Tibial nerve (tissue), 4 donors: ENCODE measurements at places on chromosomes 12 and 14. TPM values are rescaled to one million over a fixed set of nuclear protein-coding genes. Genes with fewer than 3 reads are reported as not detected.
A peak's percentile ranks its signal among the peaks of the same experiment; 100 is the strongest.

Gene ERP27
- total RNA-seq = not detected

Gene CLEC4D
- 3.6 TPM for total RNA-seq

Gene KCNC2
- total RNA-seq = 0.30 TPM

- H3K27ac ChIP-seq = no peak overlapping the region
- H3K4me3 ChIP-seq = no peak overlapping the region
- DNase-seq = no peak
- H3K27me3 ChIP-seq = no peaks in the 10 kb centered on the region
- no peaks in the 10 kb centered on the region for H3K36me3 ChIP-seq
- H3K4me1 ChIP-seq = no peaks in the 10 kb centered on the region
Measured at GRCh38 chr12:11623382-11623781, 26.1 kb upstream of the ETV6 start.

GRCh38 chr12:13340149-13340548 lies 143.6 kb downstream of the EMP1 start:
- no peaks in the 10 kb centered on the region for H3K36me3 ChIP-seq
- no peaks in the 10 kb centered on the region for H3K27me3 ChIP-seq
- no peak overlapping the region for H3K27ac ChIP-seq
- H3K4me1 ChIP-seq = no peaks in the 10 kb centered on the region
- DNase-seq = no peak

DNA sequence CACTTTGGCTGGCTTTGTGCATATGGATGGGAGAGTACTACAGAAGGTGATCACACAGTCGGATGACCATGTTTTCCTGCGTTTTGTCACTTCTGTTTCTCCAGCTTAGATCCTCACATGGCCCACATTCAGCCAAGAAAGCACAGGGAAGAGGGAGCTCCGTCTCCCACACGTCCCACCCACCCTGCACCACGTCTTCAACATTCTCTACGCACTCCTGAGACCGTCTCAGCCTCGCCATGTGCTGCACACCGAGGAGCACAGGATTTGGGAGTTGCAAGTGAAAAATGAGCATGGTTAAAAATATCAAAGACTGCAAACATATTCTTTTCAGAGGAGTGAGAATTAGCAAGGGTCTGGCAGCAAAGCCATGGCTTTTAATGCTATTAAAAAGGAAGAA lies 122.2 kb downstream of the APAF1 start:
- peaks cover 2% of the 10 kb centered on the region for H3K36me3 ChIP-seq
- H3K27ac ChIP-seq = no peak overlapping the region
- H3K4me3 ChIP-seq = no peak overlapping the region
- H3K27me3 ChIP-seq = no peaks in the 10 kb centered on the region

GRCh38 chr12:113464852-113465719 lies 6.6 kb downstream of the LHX5 start:
- no peaks in the 10 kb centered on the region for H3K27me3 ChIP-seq
- H3K4me3 ChIP-seq = peak overlapping the region; percentile 25
- peaks cover 26% of the 10 kb centered on the region for H3K4me1 ChIP-seq

DNA sequence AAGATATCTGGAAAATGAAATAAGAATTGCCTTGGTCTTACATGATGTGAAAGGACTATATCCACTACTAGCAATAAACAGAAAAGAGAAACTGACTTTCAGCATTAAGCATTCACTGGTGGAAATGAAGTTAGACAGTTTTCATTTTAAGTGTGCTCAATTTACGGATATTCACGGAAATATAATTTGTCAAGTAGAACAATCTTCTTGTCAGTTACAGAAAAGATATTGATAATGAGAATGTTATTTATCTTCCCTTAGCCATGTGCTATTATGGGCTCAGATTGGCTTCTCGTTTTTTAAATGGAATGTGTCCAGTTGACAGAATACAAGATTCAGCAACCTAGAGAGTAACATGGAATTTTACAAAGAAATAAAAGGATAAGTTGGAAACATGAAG lies 118.6 kb upstream of the SLCO1C1 start:
- H3K27me3 ChIP-seq = no peaks in the 10 kb centered on the region
- DNase-seq = no peak
- H3K27ac ChIP-seq = no peak overlapping the region
- no peaks in the 10 kb centered on the region for H3K36me3 ChIP-seq
- no peaks in the 10 kb centered on the region for H3K4me1 ChIP-seq
- H3K4me3 ChIP-seq = no peak overlapping the region

DNA sequence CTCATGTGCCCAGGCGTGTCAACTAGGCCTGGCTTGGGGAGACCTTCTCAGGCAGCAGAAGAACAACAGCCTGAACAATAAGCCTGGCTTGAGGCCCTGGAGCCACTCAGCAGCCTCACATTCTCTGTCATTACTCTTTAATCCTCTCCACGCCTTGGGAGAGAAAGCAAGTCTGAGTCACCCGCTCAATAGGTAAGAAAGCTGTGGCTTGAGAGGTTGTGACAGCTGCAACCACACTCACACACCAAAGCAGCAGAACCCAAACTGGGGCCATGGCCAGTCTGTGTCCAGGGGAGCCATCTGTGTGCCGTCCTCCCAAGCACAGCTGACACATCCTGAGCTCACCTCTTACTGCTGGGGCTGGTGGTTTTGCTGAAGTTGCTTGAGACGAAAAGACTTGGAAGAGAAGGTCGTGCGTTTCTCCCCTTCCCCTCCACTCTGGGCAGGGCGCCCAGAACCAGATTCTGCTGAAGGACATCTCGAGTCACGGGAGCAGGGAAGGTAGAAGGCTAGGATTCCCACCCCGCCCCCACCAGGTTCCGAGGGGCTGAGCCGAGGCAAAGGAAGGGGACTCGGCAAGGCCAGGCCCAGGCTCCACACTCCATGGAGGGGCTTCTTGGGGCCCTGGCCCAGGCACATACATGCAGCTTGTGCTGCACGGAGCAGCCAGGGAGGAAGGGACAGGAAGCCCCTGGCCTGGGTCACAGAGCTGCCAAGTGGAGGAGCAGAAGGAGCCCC lies 5.5 kb downstream of the TMEM63C start:
- H3K4me3 ChIP-seq = no peak overlapping the region
- H3K4me1 ChIP-seq = peaks cover under 1% of the 10 kb centered on the region
- no peaks in the 10 kb centered on the region for H3K36me3 ChIP-seq
- no peak for DNase-seq
- no peak overlapping the region for H3K27ac ChIP-seq

GRCh38 chr12:130226771-130227170 lies 64.5 kb downstream of the FZD10 start:
- no peak overlapping the region for H3K4me3 ChIP-seq
- H3K27me3 ChIP-seq = no peaks in the 10 kb centered on the region
- H3K27ac ChIP-seq = no peak overlapping the region
- no peaks in the 10 kb centered on the region for H3K4me1 ChIP-seq

DNA sequence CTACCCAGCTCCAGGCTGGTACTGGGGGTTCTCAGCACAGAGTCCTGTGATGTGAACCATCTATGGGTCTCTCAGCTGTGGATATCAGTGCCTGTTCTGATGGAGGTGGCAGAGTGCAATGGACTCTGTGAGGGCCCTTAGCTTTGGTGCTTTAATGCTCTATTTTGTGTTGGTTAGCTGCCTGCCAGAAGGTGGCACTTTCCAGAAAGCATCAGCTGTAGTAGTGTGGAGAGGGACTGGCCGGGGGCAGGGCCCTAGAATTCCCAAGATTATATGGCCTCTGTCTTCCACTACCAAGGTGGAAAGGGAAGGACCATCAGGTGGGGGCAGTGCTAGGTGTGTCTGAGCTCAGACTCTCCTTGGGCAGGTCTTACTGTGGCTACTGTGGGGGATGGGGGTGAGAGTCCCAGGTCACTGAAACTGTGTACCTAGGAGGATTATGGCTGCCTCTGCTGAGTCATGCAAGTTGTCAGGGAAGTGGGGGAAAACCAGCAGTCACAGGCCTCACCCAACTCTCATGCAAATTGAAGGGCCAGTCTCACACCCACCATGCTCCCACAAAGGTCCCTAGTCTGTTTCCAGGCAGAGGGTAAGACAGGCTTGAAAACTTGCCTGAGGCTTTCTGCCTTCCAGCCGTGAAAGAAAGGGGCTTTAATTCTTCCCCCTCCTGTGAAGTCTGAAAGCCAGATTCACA lies 878.1 kb downstream of the C12orf50 start:
- DNase-seq = no peak
- H3K27me3 ChIP-seq = no peaks in the 10 kb centered on the region
- no peaks in the 10 kb centered on the region for H3K36me3 ChIP-seq
- no peaks in the 10 kb centered on the region for H3K4me1 ChIP-seq

- H3K4me1 ChIP-seq = no peaks in the 10 kb centered on the region
- peak overlapping the region; percentile 29 for H3K27ac ChIP-seq
- DNase-seq = no peak
- peak overlapping the region; percentile 13 for H3K4me3 ChIP-seq
- H3K36me3 ChIP-seq = no peaks in the 10 kb centered on the region
Measured at GRCh38 chr12:42097971-42098370, 46.7 kb downstream of the GXYLT1 start.

DNA sequence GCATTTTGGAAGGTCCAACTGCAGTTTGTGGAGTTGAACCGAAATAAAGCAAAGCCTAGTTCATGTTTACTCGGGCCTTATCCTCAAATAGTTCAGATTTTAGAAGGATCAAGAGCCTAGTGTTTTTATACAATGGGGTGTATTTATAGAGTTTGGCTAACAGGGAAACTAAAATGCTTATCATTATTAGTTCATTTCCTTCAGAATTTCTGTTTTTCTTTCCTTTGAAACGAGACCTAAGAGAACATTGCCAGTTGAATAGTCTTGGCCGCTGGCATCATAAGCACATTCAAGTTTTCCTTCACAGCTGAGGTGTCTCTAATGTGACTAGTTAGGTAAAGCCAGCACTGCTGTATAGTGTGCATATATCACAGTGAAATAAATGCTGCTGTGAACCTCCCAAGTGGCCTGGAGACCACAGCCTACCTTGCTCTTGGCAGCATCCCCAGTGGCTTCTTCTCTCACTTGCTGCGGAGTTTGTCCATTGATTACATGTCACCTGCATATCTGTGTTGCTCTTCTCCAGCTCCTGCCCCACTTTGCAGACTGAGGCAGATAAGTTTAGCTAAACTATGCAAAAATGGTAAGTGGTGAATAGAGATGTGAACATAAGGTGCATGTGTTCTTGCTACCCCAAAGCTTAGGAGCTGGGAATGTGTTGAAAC lies 88.8 kb downstream of the ANO6 start:
- no peaks in the 10 kb centered on the region for H3K27me3 ChIP-seq
- DNase-seq = no peak
- peak overlapping the region; percentile 30 for H3K27ac ChIP-seq
- no peaks in the 10 kb centered on the region for H3K36me3 ChIP-seq
- peaks cover 64% of the 10 kb centered on the region for H3K4me1 ChIP-seq

GRCh38 chr14:61262082-61262481 lies 19.1 kb downstream of the TMEM30B start:
- H3K4me3 ChIP-seq = no peak overlapping the region
- peaks cover 49% of the 10 kb centered on the region for H3K4me1 ChIP-seq
- no peak overlapping the region for H3K27ac ChIP-seq
- H3K36me3 ChIP-seq = no peaks in the 10 kb centered on the region

DNA sequence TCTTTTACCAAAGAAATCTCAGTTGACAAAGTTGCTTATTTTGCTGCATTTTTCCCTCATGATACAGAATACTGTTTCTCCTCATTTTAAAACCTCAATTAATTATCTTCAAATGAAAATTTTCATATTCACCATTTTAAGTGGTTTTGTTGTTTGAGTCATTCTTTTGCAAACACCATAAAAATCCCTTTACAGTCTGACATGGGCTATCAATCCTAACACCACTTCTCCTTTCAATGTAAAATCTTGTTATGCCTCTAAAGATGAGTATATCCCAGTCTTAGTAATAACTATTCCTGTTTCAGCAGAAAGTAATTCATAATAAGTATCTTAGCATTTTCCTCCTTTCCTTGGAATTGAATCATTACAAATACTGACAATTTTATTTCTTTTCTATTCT lies 192.2 kb downstream of the SYT1 start:
- no peak for DNase-seq
- H3K4me1 ChIP-seq = no peaks in the 10 kb centered on the region
- no peak overlapping the region for H3K4me3 ChIP-seq
- no peak overlapping the region for H3K27ac ChIP-seq
- H3K36me3 ChIP-seq = no peaks in the 10 kb centered on the region

DNA sequence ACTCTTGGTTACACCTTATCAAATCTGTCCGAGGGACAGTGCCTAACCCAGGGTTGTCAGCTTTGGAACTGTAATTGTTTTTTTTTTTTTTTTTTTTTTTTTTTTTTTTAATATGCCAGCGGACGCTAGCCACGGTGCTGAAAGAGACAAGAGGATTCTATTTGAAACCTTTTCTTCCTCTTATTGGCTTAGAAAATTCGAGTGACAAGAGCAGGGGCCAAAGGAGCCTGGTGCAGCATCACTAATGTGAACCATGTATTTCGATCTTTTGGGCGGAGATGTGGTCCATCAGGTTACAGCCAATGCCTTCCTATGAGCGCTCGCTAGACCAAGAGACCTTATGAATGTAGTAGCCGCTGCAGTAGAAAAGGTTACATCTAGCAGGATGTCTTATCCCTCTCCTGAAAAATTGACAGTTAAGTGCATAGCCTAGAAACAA lies 922 bp downstream of the PTPRR start:
- H3K4me1 ChIP-seq = peaks cover 16% of the 10 kb centered on the region
- peaks cover 23% of the 10 kb centered on the region for H3K27me3 ChIP-seq
- H3K36me3 ChIP-seq = no peaks in the 10 kb centered on the region
- no peak overlapping the region for H3K4me3 ChIP-seq
- no peak for DNase-seq
- H3K27ac ChIP-seq = no peak overlapping the region

- H3K27ac ChIP-seq = no peak overlapping the region
- no peaks in the 10 kb centered on the region for H3K27me3 ChIP-seq
- H3K4me1 ChIP-seq = peaks cover 6% of the 10 kb centered on the region
- H3K4me3 ChIP-seq = no peak overlapping the region
- H3K36me3 ChIP-seq = no peaks in the 10 kb centered on the region
- no peak for DNase-seq
Measured at GRCh38 chr12:131589221-131589897, 121.5 kb upstream of the SFSWAP start.

GRCh38 chr12:29050503-29050902 lies 98.6 kb upstream of the FAR2 start:
- no peaks in the 10 kb centered on the region for H3K27me3 ChIP-seq
- no peaks in the 10 kb centered on the region for H3K4me1 ChIP-seq
- H3K27ac ChIP-seq = no peak overlapping the region
- no peaks in the 10 kb centered on the region for H3K36me3 ChIP-seq

DNA sequence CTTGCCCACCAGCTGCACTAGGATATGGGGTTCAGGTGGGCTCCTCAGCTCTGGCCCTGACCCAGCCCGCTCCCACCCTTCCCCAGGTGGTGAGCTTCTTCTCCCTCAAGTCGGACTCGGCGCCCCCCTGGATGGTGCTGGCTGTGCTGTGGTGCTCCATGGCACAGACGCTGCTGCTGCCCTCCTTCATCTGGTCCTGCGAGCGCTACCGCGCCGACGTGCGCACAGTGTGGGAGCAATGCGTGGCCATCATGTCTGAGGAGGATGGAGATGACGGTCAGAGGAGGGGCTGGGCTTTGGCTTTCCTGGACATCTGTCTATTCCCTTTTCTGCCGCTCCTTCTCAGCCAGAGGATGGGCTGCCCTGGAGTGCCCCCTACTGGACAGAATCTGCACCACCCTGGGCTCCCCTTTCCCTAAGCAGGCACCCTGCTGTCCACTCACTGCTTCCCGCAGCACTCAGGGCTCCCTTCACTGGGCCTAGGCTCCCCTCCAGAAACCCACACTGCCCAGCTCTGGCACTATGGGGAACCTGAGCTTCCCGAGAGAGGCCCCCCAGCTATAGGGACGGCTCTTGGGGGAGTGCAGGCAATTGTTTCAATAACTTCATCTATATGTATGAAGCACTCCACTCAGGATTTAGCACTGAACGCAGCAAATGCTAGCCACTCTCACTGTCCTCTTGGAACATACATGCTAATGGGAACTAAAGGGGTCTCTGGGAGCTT lies 2.6 kb upstream of the P3H3 start:
- DNase-seq = peak; percentile 88
- no peaks in the 10 kb centered on the region for H3K27me3 ChIP-seq
- H3K4me3 ChIP-seq = no peak overlapping the region
- H3K27ac ChIP-seq = no peak overlapping the region
